HuH-7.5 (cell line): ENCODE measurements at places on chromosomes 4 and X.

GRCh38 chrX:11329021-11329420 is 35.8 kb downstream of the AMELX start:
- DNase-seq: no peak

GRCh38 chrX:9501362-9501761 is 36.5 kb downstream of the TBL1X start:
- DNase-seq: no peak

DNA sequence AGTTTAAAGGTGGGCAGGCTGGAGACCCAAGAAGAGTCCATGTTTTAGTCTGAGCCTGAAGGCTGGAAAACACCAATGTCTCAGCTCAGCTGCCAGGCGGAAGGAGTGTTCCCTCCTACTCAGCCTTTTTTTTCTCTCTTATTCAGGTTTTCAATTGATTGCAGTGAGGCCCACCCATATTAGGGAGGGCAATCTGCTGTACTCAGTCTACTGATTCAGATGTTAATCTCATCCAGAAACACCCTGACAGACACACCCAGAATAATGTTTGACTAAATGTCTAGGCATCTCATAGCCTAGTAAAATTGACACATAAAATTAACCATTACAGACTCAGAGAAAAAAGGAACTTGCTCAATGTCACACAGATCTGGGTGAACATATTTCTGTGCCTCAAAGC is 347.1 kb downstream of the GBA3 start:
- DNase-seq: no peak

- DNase-seq: no peak
Measured at GRCh38 chrX:133561251-133561650, 146.0 kb upstream of the GPC4 start.

DNA sequence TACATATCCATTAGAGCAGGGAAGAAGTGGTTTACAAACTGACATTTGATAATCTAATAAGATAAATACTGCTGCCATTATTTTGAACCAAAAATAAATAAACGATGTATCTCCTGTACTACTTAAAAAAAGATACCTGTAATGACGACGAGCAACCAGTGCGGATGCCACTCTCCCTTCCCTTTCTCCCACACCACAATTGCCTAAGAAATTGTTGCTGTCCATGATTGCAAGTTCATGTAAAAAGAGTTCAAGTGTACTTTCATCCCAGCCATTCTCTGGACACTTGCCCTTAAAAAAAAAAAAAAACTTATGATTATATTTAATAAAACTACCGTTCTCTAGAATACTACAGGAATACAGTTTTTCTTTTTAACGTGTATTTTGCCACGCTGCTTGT is 1.4 kb downstream of the SEPSECS start:
- DNase-seq: no peak

DNA sequence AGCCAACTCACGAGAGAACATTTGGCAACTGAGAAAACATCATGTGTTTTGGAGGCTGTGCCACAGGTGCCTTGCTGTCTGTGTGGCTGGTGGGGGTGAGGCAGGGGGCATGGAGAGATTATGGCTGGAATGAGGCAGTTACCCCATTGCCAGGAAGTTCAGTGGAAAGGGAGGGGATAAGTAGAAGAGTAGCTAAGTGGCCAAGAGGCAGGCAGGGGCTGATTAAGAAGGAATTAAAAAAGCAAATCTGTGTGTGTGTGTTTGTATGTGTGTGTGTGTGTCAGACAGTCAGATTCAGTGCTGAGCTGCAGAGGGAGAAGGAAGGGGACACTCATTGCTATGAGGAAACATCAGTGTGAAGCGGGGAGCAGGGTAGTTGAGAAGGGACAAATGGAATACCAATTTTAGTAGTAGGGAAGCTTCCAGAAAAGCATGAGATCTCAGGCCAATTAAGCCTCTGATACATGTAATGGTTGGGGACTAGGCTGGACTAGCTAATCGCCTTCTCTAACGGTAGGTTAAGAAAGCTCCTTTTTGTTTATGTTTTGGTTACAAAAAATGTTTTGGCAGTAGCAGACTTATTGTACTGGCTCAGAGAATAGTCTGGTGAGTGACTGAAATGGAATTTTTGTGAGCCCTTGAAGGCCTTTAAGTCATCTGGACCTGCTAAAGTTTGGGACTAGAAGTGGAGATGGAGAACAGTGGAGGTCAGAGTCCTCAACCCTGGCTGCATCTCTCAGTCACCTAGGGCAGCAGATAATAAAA is 18.5 kb downstream of the TMEM164 start:
- DNase-seq: no peak

DNA sequence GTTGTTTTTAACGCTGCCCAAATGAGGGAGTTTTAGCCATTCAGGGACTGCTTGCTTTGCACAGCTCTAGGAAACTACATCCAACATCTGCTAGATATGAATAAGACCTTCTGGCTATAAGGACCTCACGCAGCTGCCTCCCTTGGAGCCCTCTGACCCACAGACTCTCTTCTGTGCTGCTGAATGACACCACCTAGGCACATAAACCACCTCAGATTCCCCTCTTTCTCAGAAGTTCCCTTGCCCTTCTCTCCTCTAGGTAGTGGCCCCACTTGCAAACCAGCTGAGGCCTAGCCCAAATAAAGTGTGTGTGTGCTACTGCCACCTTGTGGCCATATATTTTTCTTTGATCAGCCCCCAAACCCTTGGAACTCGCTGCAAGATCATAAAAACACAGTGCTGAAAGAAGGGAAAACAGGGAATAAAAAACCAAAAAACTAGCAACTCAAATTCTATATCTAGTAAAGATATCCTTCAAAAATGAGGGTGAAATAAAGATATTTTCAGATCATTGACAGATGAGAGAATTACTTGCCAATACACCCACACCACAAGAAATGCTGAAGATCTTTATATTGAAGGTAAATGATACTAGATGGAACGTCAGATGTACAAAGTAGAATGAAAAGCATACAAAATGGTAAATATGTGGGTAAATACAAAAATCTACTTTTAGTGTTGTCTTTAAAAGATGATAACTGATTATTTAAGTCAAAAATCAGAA is 265.9 kb downstream of the ADAMTS3 start:
- no peak for DNase-seq

DNA sequence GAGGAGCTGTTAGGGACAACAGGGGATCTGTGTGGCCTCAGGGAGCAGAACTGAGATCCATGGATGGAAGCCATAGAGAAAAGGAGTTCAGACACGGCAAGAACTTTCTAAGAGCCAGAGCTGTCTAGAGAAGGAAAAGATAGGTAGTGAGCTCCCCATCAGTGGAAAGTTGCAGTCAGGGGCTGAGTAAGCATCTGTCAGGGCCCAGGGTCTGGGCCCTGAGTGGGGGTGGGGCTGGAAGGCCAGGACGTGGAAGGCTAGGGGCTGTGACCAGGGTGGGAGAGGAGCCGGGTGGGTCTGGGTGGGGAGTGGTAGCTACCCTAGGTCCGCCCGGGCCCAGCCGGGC is 324 bp upstream of the MSN start:
- no peak for DNase-seq

DNA sequence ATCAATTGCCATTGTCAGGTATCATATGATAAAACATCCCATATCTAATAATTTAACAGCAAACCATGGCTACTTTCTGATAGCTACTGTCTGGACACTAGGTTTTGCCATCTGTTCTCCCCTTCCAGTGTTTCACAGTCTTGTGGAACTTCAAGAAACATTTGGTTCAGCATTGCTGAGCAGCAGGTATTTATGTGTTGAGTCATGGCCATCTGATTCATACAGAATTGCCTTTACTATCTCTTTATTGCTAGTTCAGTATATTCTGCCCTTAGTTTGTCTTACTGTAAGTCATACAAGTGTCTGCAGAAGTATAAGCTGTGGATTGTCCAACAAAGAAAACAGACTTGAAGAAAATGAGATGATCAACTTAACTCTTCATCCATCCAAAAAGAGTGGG is 7.0 kb downstream of the NPY5R start:
- DNase-seq: no peak

DNA sequence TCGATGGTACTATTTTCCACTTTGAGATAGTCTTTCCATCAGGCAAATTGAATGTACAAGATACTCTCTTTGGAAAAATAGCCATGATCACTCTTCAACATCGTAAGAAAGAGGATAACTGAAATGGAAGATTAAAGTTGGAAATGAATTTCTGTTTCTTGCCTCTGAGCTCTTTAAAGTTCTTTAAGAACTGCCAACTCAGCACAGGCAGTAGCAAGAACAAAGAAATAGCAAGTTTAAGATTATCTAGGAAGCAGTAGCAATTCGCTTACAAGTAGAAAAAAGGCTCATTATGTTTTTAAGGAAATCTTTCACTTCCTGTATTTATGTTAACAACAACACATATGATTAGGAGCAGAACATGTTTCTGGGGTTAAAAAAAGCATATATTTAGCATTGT is 127.6 kb downstream of the CDS1 start:
- no peak for DNase-seq

DNA sequence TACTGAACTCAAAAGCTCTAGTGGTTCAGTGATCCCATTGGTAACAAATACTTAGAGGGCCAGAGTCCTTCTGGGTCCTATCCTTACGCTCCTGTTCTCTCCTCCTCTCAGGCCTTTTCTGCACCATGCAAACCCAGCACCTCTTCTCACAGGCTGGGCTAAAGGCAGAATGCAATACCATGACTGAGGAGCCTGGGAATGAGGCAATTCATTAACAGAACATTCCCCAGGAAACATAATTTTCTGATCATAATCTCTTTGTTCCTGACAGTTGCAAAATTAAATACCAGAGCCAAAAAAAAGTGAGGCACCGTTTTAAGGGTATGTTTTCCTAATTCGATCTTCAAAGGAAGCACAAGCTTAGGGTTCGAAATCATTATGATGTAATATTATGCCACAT is 9.0 kb downstream of the SORBS2 start:
- DNase-seq: no peak

DNA sequence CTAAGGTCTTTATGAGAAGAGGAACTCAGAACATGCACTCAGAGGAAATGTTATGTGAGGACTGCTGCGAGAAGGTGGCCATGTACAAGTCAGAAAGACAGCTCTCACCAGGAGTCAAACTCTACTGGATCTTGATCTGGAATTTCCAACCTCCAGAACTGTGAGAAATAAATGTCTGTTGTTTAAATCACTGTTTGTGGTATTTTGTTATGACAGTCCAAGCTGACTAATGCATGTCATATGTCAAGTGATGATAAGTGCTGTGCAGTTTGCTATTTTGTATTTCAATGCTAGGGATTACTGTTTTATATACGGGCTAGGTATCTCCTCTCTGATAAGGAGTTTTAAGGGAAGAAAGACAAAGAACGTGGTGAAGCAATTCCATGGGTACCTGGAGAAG is 162.3 kb downstream of the CPEB2 start:
- no peak for DNase-seq

DNA sequence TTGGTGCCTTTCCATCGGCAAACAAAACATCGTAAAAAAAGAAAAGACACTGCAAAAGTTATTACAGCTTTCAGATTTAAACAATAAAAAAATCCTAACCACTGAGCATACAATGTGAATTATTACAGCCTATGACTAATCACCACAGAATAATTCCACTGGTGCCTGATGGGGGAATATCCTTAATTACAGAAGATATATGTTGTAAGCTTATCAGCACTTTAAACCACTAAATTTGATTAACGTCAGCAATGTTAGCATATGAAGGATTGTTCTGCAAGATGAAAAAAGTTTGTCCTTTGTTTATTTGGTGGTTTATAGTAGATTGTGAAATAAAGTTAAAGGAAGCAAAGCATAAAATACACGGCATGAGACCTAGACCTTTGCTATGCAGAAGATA is 210.2 kb upstream of the ADAMTS3 start:
- DNase-seq: no peak

DNA sequence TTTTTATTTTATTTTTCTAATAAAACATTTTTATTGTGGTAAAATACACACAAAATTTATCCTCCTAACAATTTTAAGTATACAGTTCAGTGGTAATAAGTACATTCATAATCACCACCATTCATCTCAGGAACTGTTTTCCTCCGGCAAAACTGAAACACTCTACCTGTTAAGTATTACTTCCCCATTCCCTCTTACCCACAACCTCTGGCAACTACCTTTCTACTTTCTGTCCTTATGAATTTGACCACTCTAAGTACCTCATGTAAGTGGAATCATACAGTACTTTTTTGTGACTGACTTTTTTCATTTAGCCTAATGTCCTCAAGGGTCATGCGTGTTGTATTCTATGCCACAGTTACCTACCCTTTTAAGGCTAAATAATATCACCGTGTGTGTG is 21.1 kb upstream of the HSFX4 start:
- DNase-seq: no peak

GRCh38 chr4:187444061-187444460 is 551.5 kb upstream of the ZFP42 start:
- DNase-seq: no peak

DNA sequence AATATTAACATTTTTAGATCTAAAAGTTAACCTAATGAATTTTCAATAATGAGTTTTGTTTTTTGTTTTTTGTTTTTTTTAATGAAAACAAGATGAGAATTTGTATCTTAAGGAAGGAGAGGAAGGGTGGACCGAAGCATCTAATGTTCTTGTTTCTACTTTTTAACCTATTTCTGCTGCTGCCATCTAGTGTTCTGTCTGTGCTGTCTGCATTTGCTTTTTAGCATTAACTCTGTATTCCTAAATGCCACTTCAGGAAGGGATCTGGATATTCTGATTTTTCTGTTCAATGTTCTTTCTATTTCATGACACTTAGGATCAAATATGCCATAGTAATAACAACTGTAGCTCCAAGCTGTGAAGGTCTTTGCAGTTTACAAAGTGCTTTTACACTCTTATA is 161.7 kb downstream of the BRWD3 start:
- no peak for DNase-seq

DNA sequence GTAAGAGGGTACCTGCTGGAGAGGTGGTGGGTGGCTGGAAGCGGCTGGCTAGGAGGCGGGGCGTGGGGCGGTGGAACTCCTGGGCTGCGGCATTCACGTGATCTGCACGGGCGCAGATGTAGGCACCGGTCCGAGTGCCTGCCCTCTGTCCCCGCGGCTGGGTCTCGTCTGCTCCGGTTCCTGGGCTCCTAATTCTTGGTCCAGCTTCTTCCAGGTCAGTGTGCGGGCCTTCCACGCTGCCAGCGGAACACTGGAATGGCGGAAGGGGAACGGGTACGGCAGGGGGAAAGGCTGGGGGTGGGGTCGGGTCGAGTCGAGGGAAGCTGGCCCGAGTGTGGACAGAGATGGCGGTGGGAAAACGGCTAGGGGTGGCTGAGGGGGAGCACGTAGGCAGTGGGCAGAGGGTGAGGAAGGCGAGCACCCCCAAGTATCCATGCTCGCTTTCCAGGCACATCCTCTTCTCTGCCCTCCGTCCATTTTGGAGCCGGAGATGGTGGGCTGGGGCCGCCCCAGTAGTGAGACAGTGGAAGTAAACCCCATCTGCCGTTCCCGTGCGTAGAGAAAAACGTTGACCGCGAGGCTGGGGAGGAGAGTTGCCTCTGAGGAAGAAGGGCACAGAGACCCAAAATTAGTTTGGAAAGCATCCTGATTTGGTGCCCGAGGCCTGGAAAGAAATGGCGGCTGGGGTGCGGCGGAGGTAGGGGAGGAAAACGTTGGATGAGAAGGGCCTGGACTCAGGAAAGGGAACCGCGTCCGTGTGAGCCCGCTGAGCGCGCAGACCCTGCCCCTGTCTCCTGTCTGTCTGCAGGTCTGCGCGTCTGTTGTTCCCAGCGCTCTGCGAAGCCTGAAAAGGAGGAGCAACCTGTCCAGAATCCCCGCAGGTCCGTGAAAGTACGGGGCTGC is at the start of gene TCEAL4:
Gene TCEAL4, plus strand, starts transcription at position 105 of the 903 bp plus-strand sequence. CDS start 1,161 bp downstream, outside the sequence.
- DNase-seq: no peak
